ENCODE measurements at places on chromosomes 11 and 22. TPM values are rescaled to one million over a fixed set of nuclear protein-coding genes. Genes with fewer than 3 reads are reported as not detected.

Gene LRRC74B
- not detected for total RNA-seq

Gene SMIM35
- not detected for total RNA-seq

Gene ADM2
- total RNA-seq, result 2.6 TPM

Gene RGL4
- total RNA-seq, result 10.2 TPM

Gene CCDC15
- total RNA-seq, result 6.8 TPM

Gene TEX12
- not detected for total RNA-seq

Gene POU2AF1
- not detected for total RNA-seq

Gene C11orf87
- total RNA-seq, result not detected

Gene CDCA5
- total RNA-seq, result 59.2 TPM

Gene UBQLNL
- not detected for total RNA-seq

Data from natural killer cell treated with Interleukin-12 subunit alpha and Interleukin-12 subunit beta and Interleukin-15 and Interleukin-18, amount 100 ng/mL, for 72 hours (primary cell).